ENCODE measurements at places on chromosomes 3 and 15. TPM values are rescaled to one million over a fixed set of nuclear protein-coding genes. Genes with fewer than 3 reads are reported as not detected.

GPR160 gene
- total RNA-seq, result 0.44 TPM

ANKUB1 gene
- total RNA-seq, result not detected

SPINK8 gene
- not detected for total RNA-seq

CMTM8 gene
- total RNA-seq, result not detected

ZNF501 gene
- total RNA-seq, result 4.6 TPM

FHIT gene
- not detected for total RNA-seq

ACOX2 gene
- 4.2 TPM for total RNA-seq

SQOR gene
- total RNA-seq, result 86.5 TPM

FGD5 gene
- total RNA-seq, result 0.22 TPM

DYNC1LI1 gene
- total RNA-seq, result 24.5 TPM

GMPPB gene
- total RNA-seq, result 63.6 TPM

ATP13A5 gene
- total RNA-seq, result not detected

CATSPER2 gene
- total RNA-seq, result 0.72 TPM

ATP10A gene
- 2.6 TPM for total RNA-seq

FANCD2OS gene
- not detected for total RNA-seq

THBS1 gene
- total RNA-seq, result 365 TPM

Measured in placental pericyte (primary cell).